Camera-type eye (tissue), 1 donor: ENCODE measurements at places on chromosomes 5 and 9. TPM values are rescaled to one million over a fixed set of nuclear protein-coding genes. Genes with fewer than 3 reads are reported as not detected.

The CCL21 gene
- 16.9 TPM for total RNA-seq

The MATR3 gene
- 745 TPM for total RNA-seq

The GFI1B gene
- 1.4 TPM for total RNA-seq

The POU5F2 gene
- total RNA-seq, result 8.9 TPM

The ISOC1 gene
- 67.3 TPM for total RNA-seq

The PDE6A gene
- total RNA-seq, result 0.88 TPM

The SOX30 gene
- total RNA-seq, result 0.16 TPM

The PROB1 gene
- total RNA-seq, result 2.9 TPM

The CDX1 gene
- total RNA-seq, result not detected

The FRRS1L gene
- 28.0 TPM for total RNA-seq

The IFNE gene
- not detected for total RNA-seq

The SEMA5A gene
- total RNA-seq, result 69.0 TPM

The PCDHA5 gene
- 2.9 TPM for total RNA-seq

The MLANA gene
- total RNA-seq, result 27.2 TPM

The CNOT8 gene
- total RNA-seq, result 99.5 TPM

The PCDHGB2 gene
- 14.6 TPM for total RNA-seq

The KCNV2 gene
- total RNA-seq, result 134 TPM

The PCDH1 gene
- total RNA-seq, result 23.0 TPM

The MVB12B gene
- 34.1 TPM for total RNA-seq

The PRRX2 gene
- 7.9 TPM for total RNA-seq

The DAB2IP gene
- 38.5 TPM for total RNA-seq

The HAVCR1 gene
- not detected for total RNA-seq

The ALDH1A1 gene
- total RNA-seq, result 131 TPM

The THG1L gene
- 13.2 TPM for total RNA-seq

The GALNT10 gene
- total RNA-seq, result 29.1 TPM
